Thyroid gland (tissue), 4 donors: ENCODE measurements at places on chromosomes 1 and 21. TPM values are rescaled to one million over a fixed set of nuclear protein-coding genes. Genes with fewer than 3 reads are reported as not detected.

DNA sequence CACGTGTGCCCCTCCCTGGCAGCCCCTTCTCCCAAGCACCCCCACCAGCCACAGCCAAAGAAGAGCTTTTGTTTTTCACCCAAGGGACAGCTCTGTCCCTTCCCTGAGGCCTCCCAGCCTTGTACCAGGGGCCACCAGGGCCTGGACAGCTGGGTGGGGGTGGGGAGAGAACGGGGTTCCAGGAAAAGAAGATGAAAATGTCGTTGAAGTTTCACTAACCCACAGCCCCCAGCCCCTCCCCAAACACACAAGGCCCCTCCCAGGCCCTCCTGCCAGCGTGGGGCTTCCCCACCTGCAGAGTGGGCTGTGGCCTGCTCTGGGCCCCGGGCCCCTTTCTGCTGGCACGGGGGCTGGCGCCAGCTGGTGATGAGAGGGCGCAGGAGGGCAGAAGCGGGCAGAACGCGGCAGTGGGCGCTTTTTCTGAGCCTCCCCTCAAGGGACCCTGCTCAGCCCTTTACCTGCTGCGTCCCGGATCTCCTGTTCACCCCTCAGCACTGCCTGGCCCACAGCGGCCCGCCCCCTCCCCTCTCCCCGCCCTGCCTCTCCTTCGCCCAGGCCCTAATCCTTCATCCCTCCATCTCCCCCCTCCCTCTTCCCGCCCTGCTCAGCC lies 5.5 kb upstream of the ANKRD65 start:
- DNase-seq, result no peak

- peak; percentile 76 for DNase-seq
Observed at GRCh38 chr1:206939841-206940587, 6.3 kb downstream of the PIGR start.

DNA sequence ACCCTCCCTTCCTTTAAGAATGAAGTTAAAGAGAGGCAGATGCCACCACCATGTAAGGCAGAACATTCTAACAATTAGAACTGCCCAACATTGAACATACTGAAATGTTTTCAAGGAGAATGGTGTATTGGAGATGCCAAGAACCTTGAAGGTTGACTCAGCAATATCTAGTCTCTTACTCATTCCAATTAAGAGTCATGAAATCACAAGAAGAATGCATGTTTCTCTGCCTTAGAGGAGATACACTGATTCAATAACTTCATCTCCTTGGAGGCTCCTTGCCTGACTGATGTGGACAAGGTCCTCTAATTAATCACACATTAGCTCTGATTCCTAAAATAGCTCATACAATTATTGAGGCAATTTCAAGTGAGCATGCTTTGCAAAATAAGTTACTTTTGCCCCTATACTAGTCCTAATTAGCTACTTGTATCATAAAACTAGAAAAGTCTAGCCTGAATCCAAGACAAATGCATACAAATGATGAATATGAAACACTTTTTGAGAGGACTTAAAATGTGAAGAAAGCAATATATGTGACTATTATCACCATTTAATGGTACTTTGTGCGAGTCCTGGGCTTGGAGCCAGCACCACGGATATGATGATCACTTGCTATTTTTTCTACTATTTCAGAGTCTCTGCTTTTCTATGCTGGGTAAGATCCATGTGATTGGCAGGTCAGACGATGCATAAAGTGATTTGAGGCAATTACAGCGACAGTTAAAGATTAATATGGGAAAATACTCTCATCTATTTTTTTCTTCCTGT lies 114.5 kb downstream of the DSCAM start:
- no peak for DNase-seq

The SLC44A5 gene
- total RNA-seq, result 0.13 TPM
